ENCODE measurements at places on chromosomes 16 and 17.

DNA sequence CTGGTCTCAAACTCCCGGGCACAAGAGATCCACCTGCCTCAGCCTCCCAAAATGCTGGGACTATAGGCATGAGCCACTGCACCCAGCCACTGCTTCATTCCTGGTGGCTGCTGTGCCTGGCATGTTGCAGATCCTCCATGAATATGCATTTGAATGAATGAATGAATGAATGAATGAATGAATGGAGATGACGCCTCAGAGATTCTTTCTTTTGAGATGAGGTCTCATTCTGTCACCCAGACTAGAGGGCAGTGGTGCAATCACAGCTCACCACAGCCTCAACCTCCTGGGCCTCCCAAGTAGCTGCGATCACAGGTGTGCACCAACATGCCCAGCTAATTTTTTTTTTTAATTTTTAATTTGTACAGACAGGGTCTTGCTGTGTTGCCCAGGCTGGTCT lies 5.2 kb downstream of the SPN start:
- DNase-seq: no peak

GRCh38 chr16:50173316-50173715 lies 20.2 kb downstream of the TENT4B start:
- DNase-seq: no peak

DNA sequence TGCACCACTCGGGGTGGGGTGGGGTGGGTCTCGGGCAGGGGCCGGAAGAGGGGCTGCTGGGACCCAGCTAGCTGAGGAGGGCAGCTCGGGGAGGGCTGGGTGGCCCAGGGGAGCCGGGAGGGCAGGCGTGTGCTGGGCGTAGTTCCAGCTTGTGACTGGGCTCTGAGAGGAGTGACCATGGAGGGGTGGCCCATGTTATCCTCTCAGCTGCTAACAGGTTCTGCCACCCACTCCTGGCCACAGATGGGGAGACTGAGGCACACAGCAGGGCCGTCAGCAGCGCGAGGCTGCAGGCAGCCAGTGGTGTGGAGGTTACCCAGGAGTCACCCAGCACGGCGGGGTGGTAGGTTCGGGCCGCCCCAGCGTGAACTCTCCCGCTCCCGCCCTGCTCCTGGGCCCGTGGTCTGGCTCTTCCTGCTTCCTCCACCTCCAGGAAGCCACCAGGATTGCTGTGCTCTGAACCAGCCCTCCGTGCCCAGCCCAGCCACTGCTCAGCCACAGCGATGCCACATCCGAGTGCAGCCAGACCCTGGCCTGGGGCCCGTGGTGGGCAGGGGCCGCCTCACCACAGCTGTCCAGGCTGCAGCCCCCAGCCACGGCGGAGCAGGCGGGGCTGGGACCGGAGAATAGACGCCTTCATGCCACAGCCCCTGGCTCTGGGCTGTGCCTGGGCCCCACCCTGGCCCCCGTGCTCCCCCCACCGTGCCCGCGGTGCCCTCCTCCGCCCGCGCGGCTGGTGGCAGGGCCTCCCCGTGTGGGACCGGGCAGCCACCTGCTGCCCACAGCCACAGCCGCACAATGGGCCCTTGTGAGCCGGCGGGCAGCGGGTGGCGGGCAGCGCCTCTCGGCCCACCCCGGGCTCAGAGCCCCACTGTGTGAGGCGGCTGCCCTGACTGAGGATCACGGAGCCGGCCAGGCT lies 26.3 kb upstream of the SSTR5 start:
- no peak for DNase-seq

DNA sequence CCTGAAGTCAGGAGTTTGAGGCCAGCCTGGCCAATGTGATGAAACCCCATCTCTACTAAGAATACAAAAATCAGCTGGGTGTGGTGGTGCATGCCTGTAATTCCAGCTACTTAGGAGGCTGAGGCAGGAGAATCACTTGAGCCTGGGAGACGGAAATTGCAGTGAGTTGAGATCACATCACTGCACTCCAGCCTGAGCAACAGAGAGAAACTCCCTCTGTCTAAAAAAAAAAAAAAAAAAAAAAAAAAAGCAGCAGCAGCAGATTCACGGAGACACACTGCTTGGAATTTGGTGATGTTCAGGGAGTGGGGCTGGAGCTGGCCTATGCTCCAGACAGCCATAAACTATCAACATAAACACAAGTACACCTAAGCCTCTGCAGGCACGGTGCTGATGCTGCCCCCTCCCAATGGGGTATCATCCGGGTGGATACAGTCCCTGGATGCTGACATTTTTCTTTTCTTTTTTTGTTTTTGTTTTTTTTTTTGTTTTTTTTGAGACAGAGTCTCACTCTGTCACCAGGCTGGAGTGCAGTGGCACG lies 39.6 kb upstream of the RHOT1 start:
- no peak for DNase-seq

DNA sequence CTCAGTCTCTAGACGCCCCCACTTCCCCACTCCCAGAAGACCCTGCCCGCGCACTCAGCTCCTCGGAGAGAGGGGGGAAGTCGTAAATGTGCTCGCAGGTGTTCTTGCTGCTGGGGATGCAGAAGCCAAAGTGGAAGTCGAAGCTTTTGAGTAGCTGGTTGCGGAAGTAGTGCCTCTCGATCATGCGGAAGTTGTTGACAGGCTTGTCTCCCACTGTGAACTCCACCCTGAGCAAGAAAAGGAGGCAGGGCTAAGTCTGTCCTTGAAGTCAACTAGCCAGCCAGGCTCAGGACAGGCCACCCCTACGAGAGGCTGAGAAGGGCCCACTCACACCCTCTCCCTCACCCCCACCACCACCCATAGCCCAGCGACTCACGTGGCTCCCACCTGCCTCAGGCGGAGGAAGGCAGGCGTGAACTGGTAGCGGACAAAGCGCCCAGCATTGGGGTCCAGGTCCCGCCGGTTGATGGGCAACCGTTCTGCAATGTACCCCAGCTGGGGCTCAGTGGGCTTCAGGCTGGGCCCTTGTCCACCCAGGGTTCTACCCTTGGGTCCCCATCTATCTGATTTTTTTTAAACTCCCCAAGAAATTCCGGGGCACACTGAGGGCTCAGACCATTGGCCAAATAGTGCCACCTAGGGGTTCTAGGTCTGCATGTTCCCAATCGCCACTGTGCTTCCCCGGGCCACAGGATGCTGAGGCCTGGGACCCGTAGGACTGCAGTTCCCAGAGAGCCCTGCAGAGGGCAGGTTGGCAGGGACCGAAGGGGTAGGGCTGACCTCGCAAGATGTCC lies 4.6 kb downstream of the UNC119 start:
- DNase-seq: peak; percentile 10

DNA sequence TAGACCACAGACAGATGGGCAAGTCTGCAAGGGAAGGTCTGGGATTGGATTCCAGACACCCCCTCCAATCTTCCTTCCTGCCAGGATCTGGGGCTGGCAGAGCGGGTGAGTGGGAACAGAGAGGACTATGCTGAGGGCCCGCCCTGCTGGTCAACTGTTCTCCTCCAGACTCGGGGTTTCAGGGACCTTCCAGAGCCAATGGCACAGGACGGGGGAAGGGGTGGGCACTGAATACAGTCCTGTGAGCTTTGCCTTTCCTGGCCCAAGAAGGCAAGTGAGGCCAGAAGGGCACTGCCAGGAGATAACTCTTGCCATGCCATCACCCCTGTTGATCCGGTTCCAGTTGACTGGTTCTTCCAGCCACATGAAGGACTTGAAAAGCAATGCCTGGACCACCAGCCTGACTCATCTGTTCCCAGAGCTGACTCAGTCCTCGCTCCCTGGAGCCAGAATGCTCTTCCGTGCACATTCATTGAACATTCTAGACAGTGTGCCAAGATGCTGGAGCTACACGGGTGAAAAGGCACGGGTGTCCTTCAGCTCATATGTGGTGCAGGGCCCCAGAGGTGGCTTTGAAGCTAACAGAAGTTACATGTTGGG lies 533 bp upstream of the MEFV start:
- DNase-seq: no peak

- no peak for DNase-seq
Measured at GRCh38 chr17:5585287-5585794, 1.0 kb upstream of the NLRP1 start.

DNA sequence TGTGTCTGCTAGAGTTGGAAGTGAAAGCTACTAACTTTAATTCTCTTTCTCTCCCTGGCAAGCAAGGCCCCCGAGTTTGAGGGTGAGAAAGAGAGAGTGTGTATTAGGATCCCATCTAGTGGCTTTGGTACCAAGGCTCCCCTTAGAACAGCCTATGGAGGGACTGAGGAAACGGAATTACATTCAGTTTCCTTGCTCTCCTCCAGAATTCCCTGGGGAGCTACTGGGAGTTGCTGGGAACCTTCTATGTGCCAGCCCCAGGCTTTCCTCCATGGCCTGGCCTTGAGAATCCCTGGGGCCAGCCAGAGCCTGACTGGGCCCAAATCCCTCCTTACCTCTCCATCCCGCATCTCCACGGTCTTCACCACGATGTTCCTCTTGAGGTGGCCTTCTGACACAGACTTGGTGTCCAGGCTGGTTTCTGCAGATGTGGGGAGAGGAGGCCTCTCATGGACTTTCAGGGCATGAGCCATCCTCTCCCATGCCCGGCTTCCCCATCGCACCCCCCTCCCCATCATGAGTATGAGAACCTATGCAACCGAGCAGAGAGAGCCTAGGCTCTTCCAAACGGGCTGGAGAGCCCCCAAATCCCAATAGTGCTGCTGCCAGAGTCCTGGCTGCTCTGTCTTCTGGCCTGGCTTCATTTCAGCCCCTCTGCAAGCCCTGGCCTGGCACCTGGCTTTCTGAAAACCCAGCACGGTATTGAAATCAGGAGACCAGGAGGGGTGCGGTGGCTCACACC lies 7.4 kb downstream of the GFAP start:
- DNase-seq: no peak

GRCh38 chr17:9842057-9842758 lies 16.5 kb downstream of the GLP2R start:
- DNase-seq: peak; percentile 14

DNA sequence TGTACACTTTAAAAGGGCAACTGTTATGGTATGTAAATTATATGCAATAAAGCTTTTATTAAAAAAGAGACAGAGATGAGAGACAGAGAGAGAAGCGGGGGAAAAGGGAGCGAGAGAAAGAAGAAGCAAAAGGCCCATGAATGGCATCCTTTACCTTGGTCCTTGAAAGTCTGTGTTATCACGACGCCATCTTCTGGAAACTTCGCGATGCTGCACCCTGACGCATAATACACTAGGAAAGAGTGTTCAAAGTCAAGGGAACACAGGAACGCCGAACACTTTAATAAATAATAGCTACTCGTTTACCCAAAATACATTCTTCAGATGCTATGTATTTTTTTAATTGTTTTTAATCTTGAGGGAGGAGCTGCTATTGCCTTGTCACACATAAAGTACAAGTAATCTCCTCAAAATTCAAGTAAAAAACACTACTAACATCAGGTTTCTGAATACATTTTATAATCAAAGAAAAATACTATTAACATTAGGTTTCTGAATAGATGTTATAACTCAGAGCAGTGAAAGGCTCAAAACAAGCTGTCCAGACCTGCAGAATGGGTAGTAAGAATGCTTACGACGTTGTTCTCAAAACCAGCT lies 23.0 kb upstream of the SLC38A8 start:
- DNase-seq: no peak

GRCh38 chr16:6571044-6571443 lies 761.6 kb upstream of the RBFOX1 start:
- DNase-seq: no peak

GRCh38 chr17:50356418-50356817 lies 10.5 kb downstream of the XYLT2 start:
- DNase-seq: no peak

- no peak for DNase-seq
Measured at GRCh38 chr17:81057079-81057730, 22.3 kb downstream of the BAIAP2 start.

DNA sequence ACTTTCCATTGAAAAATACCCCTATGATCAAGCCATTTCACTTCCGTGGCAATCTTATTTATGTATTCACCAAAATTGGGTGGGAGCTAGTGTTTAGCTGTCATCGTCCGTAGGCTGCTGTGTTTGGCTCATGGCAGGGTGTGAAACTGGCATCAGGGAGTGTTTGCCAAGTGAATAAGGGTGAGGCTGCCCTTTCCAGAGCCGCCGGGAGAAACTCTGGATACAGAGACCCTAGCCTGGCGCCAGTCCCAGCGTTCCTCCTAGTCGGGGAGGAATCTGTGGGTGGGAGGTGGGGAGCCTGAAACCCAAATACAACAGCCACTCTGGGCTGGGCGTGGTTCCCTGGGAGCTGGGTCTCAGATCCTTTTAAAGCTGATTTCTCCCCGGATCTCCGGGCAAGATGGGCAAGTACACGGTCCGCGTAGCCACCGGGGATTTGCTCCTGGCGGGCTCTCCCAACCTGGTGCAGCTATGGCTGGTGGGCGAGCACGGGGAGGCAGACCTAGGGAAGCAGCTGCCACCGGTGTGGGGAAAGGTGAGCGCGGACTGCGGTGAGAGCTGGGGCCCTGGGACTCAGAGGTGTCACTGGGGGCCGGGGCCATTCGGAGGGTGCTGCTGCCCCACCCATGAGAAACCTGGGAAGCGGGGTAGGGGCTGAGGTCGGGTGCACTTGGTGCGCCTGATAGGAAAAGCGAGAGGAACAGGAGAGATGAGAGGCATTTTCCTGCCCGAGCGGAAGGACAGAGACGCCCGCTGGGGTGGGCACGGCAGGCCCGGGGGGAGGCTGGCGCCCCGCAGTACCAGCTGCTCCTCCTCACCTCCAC lies 62.1 kb upstream of the TEKT1 start:
- no peak for DNase-seq

DNA sequence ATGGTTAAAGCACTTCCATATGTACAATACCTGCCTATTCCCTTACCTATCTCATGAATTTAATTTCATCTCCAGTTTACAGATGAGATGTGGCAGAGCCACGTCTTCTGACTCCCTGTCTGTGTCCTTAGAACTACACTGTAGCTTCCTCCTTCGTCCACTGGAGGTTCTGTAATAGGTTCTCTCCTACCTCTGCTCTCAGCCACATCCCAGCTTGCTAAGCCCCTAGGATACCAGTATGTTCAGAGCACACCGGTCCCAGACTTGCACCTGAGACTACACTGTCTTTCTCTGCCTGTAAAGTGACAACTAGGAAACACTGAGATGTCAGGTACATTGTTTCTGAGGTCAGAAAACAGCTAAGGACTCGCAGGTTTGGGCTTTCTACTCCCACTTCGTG lies 3.8 kb upstream of the RASL10B start:
- DNase-seq: no peak

- DNase-seq: no peak
Measured at GRCh38 chr17:78664476-78665386, 87.5 kb upstream of the DNAH17 start.

DNA sequence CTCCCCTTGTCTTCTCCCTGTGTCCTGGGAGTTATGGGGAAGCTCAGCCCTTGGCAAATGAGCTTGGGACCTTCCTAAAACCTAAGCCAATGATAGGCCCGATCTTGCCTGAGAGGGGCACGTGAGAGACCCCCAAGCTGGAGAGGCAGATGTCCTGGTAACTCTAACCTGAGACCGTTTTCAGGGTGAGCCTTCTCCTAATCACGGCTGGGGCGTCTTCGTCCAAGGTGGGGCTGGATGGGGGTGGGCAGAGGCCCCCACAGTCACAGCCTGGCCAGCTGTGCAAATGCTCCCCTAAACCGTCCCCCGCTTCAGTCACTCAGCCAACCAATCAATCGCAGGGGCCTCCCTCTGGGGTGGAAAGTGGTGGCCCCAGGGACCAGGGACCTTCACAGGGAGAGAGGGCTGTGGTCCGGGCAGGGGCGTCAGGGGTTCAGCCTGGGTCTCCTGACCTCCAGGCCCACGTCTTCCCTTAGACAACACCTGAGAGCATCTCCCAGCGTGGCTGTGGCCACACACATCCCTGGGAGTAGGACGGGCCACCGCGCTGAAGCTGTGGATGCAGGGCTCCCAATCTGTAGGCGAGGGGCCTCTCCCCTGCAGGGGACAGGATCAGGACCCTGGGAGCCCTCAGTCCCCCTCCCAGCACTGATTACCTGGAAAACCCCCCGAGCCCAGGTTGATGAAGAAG lies 30.6 kb downstream of the ACTG1 start:
- no peak for DNase-seq

All from cerebellar nuclear complex (tissue), 1 donor.